ENCODE measurements at places on chromosomes 13 and 19. TPM values are rescaled to one million over a fixed set of nuclear protein-coding genes. Genes with fewer than 3 reads are reported as not detected.

NAPSA gene
- not detected for total RNA-seq

C3 gene
- total RNA-seq: 0.44 TPM

DNA sequence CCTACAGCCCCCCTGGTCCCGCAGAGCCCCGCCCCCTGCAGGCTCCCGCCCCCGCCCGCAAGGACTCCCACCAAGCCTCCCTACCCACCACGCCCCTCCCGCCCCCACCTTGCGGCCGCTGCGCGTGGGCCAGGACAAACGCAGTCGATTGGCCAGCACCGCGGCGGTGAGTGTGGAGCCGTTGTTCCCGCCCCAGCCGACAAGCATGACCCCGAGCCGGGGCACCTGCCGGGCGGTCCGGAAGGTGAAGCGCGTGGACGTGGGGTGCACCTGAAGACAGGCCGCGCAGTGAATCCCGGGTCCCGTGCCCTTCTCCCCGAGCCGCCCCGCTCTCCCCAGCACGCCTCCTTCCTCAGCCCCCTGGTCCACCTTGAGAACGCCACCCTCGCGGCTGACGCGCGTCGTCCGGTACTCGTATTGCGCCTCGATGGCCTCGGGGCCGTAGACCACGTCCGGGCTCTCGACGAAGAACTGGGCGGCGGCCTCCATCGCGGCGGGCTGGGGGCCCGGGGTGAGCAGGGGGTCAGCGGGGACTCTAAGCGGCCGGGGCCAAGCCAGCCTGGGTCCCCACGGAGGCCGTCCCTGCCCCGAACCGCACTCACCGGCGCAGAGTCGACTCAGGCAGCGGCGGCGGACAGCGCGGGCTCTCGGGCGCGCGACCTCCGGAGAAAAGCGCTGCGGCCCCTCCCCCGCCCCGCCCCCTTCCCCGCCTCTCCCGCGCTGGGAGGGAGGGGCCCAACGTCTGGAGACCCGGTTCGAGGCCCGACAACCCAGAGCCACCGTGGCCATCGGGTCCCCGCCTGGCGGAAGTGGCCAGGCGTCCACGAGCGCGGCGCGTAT, at the start of gene ISYNA1:
ISYNA1 (minus strand) TSS at position 643 of the 840 bp plus-strand sequence; CDS start at position 489, 154 bp downstream.
- DNase-seq: peak; percentile 76

DNA sequence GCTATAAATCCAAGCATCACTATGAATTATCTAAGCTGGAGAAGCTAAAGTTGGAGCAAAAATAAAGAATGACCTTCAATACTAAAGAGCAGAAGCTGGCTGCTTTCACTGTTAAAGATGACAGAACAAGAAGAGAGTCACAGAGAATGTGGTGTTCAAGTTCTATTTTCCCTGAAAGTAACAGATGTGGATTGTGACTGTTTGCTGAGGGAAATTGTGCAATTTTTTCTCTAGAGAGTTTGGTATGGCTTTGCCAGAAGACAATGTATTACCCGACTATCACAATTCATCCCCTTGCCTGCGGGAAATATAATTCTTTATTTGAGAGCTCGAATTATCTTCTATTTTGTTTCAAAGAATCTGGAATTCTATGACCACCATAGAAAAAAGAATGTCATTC, 83.1 kb downstream of the TNFSF13B start:
- no peak for DNase-seq

- DNase-seq: peak; percentile 17
These were observed 723.9 kb upstream of the ARGLU1 start for GRCh38 chr13:107291875-107292274.

- no peak for DNase-seq
These were observed 139.3 kb downstream of the DACH1 start for GRCh38 chr13:71727662-71728061.

DNA sequence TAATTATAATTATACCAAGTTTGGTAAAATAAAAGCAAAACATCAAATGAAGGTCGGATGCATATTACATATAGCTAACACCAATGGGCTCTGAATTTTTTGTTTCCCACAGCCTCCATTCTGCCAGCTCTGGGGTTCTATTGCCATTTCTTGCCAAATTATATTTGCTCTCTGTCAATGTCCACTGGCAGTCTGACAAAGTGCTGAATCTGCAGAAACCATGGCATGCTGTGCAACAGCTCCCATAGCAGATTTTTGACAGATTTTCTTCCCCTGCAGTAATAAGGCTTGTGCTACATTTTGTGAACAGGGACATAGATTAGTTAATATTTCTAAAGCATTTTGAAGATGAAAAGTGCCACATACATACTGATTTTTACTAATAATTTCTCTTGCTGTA, 1102.1 kb downstream of the DIAPH3 start:
- DNase-seq: no peak
